Breast epithelium (tissue), 4 donors: ENCODE measurements at places on chromosomes 1 and 21.

- no peaks in the 10 kb centered on the region for H3K4me1 ChIP-seq
- H3K4me3 ChIP-seq, result no peak overlapping the region
- H3K27me3 ChIP-seq, result no peaks in the 10 kb centered on the region
- H3K36me3 ChIP-seq, result no peaks in the 10 kb centered on the region
- H3K27ac ChIP-seq, result no peak overlapping the region
These were observed 187.5 kb downstream of the TPR start for GRCh38 chr1:186187601-186188000.

DNA sequence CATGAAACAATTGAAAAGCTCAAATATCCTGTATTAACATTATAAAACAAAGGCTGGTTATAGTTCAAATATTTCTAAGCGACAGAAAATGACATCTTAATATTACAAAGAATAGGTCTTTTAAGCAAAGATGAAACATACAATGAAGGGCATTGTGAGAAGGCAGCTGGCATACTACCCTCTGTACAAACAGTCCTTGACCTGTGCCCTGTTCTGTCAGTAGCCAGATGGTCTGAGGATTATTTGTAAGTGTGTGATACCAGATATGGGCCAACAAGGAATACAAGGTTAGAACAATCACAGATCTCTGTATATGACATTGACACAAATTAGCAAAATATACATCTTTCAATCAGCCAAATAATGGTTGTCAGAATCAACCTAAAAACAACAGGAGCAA is 1350.4 kb downstream of the AMY1C start:
- no peak for DNase-seq
- H3K4me1 ChIP-seq, result no peaks in the 10 kb centered on the region
- no peak overlapping the region for H3K4me3 ChIP-seq
- H3K27me3 ChIP-seq, result no peaks in the 10 kb centered on the region
- no peaks in the 10 kb centered on the region for H3K36me3 ChIP-seq

DNA sequence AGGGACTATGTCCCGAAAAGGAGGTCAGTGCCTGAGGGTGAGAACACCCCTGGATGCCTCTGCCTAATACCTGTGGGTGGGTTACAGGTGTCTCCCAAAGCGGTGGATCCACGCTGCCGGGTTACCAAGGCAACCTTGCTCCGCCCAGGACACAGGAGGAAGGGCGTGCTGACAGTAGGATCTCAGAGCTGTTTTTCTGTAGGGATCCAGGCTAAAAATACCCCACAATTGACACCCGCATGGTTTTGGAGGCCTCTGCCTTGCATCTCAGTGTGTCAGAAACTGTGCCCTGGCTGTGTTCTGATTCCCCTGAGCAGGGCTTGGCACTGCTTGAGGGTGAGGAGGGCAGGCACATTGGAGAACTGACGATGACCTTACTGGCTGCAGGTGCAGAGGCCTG is 118.0 kb downstream of the IER5 start:
- no peaks in the 10 kb centered on the region for H3K36me3 ChIP-seq
- no peak overlapping the region for H3K27ac ChIP-seq

GRCh38 chr1:105793536-105794146 is 1262.8 kb upstream of the PRMT6 start:
- no peak overlapping the region for H3K27ac ChIP-seq
- H3K27me3 ChIP-seq, result no peaks in the 10 kb centered on the region
- no peak for DNase-seq
- no peak overlapping the region for H3K4me3 ChIP-seq

GRCh38 chr21:34788879-34789278 is 120.1 kb downstream of the CLIC6 start:
- peaks cover 8% of the 10 kb centered on the region for H3K36me3 ChIP-seq
- no peak for DNase-seq
- no peaks in the 10 kb centered on the region for H3K27me3 ChIP-seq
- H3K27ac ChIP-seq, result no peak overlapping the region

GRCh38 chr1:110914676-110915075 is 41.7 kb downstream of the CD53 start:
- H3K27me3 ChIP-seq, result no peaks in the 10 kb centered on the region
- H3K27ac ChIP-seq, result no peak overlapping the region
- DNase-seq, result no peak
- H3K36me3 ChIP-seq, result no peaks in the 10 kb centered on the region

- H3K27ac ChIP-seq, result peak overlapping the region; percentile 81
- H3K4me3 ChIP-seq, result no peak overlapping the region
- peak; percentile 95 for DNase-seq
These were observed 10.0 kb upstream of the IRF6 start for GRCh38 chr1:209815931-209816341.

DNA sequence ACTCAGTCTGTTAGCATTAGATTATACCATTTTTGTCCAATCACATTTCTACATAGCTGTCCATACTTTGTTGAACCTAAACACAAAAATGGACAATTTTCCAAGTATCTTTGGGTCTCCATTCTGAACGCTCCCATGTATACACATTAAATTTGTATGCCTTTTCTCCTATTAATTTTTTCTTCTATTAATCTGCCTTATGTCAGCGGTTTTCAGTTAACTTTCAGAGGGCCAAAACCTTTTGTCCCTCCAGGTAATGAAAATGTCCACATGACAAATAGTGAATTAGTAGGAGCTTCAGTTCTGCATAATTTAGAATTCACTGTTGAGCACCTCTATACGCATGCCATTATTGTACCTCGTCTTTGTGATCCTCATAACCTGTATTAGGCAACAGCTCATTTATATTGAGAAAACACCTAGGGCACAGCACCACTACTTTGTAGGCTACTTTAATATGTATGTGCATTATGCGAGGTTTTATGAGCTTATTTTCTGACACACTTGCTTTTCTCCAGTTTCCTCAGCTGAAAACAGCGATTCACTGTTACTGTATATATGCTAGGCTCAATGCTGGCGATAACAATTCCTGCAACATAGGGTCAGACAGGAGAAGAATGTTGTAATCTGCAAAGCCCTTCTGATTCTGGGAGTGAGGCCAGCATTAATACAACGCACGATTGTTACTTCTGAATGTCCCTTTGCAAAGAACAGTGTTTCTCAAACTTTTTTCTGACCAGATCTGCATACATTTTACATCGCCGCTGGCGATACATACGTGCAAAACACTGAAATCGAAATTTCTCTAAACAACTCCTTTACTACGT is 1.1 kb upstream of the ABCD3 start:
- no peaks in the 10 kb centered on the region for H3K27me3 ChIP-seq
- no peaks in the 10 kb centered on the region for H3K4me1 ChIP-seq
- H3K27ac ChIP-seq, result peak overlapping the region; percentile 89
- H3K36me3 ChIP-seq, result no peaks in the 10 kb centered on the region

DNA sequence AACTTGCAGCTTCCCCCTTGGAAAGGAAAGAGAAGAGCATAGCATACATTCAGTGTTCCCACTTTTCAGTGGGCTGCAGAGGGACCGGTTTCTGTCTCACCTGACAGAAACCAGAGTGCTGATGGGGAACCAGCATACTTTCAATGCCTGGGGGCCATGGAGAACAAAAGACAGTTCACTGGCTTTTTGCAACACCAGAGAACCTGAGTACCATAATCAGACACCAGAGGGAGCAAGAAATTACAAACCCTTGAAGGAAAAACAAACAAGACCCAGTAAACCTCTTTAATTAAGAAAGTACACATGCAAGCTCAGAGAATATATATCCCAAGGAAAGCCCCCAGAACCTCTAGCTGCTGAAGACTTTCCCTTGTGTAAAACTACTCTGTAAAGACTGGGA is 51.1 kb downstream of the CSMD2 start:
- H3K4me3 ChIP-seq, result no peak overlapping the region
- H3K36me3 ChIP-seq, result no peaks in the 10 kb centered on the region
- H3K27ac ChIP-seq, result no peak overlapping the region
- no peaks in the 10 kb centered on the region for H3K27me3 ChIP-seq
- H3K4me1 ChIP-seq, result no peaks in the 10 kb centered on the region
- DNase-seq, result no peak

- no peak overlapping the region for H3K4me3 ChIP-seq
- DNase-seq, result no peak
- H3K36me3 ChIP-seq, result no peaks in the 10 kb centered on the region
- H3K4me1 ChIP-seq, result no peaks in the 10 kb centered on the region
- no peaks in the 10 kb centered on the region for H3K27me3 ChIP-seq
These were observed 43.7 kb upstream of the IPO9 start for GRCh38 chr1:201785291-201785690.

DNA sequence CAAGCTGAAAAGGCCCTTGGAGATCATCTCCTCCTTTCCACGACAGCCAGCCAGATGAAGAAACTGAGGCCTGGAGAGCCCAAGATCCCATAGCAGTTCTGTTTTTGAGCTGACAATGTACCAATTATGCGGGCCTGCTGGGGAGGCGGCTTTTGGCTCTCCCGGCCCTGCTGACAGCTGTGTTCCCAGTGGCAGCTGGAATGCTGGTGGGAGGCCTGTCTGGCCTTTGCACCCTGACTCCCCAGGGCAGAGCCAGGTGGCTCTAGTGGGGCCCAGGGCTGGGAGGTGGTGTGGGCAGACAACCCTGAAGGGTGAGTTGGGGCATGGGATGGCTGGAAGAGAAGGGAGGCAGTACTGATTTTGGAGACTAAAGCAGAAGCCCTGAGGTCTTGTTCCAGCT is 30.7 kb upstream of the WASF2 start:
- H3K4me3 ChIP-seq, result no peak overlapping the region
- no peaks in the 10 kb centered on the region for H3K36me3 ChIP-seq
- no peak for DNase-seq

DNA sequence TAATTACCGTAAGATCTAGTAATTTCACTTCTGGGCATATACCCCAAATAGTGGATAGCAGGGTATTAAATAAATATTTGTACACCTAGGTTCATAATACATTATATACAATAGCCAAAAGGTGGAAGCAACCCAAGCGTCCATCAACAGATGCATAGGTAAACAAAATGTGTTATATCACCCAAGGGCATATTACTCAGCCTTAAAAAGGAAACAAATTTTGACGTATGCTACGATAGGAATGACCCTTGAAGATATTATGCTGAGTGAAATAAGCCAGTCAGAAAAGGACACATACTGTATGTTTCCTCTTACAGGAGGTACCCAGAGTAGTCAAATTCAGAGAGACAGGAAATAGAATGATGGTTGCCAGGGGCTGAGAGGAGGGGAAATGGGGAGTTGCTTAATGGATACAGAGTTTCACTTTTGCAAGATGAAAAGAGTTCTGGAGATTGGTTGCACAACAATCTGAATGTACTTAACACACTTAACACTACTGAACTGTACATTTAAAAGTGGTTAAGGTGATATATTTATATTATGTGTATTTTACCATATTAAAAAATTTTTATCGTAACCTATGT is 36.6 kb upstream of the KCTD3 start:
- DNase-seq, result no peak
- no peak overlapping the region for H3K4me3 ChIP-seq
- H3K36me3 ChIP-seq, result no peaks in the 10 kb centered on the region
- H3K27me3 ChIP-seq, result no peaks in the 10 kb centered on the region

GRCh38 chr1:157411769-157412168 is 140.5 kb downstream of the FCRL5 start:
- no peaks in the 10 kb centered on the region for H3K36me3 ChIP-seq
- H3K4me1 ChIP-seq, result no peaks in the 10 kb centered on the region
- H3K27me3 ChIP-seq, result no peaks in the 10 kb centered on the region
